Activated CD4-positive, alpha-beta T cell treated with anti-CD3 and anti-CD28 coated beads, Interleukin-2, amount 10 ng/mL, durations not matched to agents 24 days and 14 days (primary cell): ENCODE measurements at places on chromosomes 6 and 20. TPM values are rescaled to one million over a fixed set of nuclear protein-coding genes. Genes with fewer than 3 reads are reported as not detected.

The C20orf141 gene
- not detected in 2 replicates for total RNA-seq

GRCh38 chr20:61643656-61644377 is 391.8 kb downstream of the CDH4 start:
- no peak for DNase-seq

GRCh38 chr6:109460161-109460829 is 4.7 kb upstream of the MICAL1 start:
- DNase-seq: no peak

- DNase-seq: no peak
Observed at GRCh38 chr20:14069796-14070195, 74.5 kb downstream of the MACROD2 start.

The CST4 gene
- not detected in 2 replicates for total RNA-seq

The SLC22A23 gene
- 0.07 and 0.12 TPM in 2 replicates for total RNA-seq

DNA sequence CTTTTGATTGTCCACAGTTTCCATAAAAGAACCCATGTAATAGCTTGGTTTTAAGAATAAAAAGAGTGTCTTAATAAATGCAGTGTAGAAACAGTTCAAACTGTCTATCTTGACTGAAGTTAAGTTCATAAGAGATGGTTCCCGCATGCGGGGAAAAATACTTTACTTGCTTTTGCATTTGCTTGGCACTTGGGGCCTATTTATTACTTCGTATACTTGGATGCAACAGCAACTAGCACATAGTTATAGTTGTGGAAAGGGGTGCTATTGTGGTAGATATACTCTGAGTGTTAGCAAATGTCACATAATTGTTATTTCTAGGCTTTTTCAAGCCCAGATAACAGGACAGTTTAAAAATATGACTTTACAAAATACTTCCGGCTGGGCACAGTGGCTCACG is 97.7 kb upstream of the HMGCLL1 start:
- DNase-seq: no peak

- DNase-seq: no peak
Observed at GRCh38 chr6:170097505-170098427, 193.1 kb downstream of the DLL1 start.

- no peak for DNase-seq
Observed at GRCh38 chr20:672963-673602, 2.5 kb downstream of the SCRT2 start.

- no peak for DNase-seq
Observed at GRCh38 chr20:63320041-63320511, 27.1 kb downstream of the COL20A1 start.

The IL17A gene
- not detected in 2 replicates for total RNA-seq
